GM12864 (cell line): ENCODE measurements at places on chromosomes 1 and 21.
A peak's percentile ranks its signal among the peaks of the same experiment; 100 is the strongest.

DNA sequence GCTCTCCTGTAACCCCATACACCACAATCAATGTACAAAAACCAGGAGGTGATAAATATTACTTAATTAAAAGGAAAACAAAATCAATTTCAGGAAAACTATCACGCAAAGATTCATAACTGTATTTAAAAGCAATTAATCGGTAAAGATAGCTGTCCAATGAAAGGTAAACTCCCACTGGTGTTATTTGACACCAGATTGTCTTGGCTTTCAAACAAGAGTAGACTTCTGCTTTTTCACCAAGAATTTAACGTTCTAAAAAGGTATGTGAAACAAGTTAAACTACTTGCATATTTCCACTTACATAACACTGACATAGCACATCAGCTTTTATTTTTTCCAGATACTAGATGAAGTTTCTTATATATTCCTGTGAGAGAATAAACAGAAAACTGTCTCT lies 3.5 kb downstream of the PLPP3 start:
- DNase-seq = no peak

- no peak for DNase-seq
Observed at GRCh38 chr1:221643404-221644144, 98.3 kb downstream of the DUSP10 start.

DNA sequence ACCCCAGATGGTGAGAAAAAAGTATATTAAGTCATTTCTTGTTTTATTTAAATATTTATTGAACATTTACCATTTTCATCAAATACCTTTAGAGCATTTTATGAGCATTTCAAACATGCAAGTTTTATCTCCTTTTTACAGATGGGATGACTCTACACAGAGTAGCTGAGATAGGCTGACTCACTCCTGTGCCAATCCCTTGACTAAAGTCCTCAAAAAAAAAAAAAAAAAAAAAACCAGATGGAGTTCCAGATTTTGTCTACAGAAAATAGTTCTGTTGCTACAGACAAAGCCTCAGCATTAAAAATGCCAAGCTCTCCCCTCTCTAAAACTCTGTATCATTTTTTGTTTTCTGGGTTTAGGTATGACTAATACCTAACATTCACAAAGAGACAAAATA lies 303.0 kb upstream of the PLD5 start:
- DNase-seq = no peak

DNA sequence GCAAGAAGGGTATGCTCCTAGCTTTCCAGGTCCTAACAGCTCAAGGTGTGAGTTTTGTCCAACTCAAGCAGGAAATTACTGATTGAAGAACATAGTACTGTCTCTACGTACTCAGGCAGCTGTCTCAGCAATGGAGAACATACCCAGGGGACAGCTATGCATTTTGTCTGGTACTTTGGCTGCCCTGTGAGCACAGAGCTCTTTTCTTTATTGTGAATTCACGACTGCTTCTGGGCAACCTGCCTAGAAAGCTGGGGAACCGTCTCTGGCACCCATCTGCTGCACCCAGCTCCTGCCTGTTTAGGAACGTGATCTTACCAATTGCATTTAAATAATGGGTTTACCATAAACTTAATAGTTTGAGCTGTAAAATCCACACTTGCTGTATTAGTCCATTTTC lies 258.1 kb downstream of the HHAT start:
- no peak for DNase-seq

- no peak for DNase-seq
Observed at GRCh38 chr1:22629886-22630285, 6.5 kb upstream of the C1QA start.

DNA sequence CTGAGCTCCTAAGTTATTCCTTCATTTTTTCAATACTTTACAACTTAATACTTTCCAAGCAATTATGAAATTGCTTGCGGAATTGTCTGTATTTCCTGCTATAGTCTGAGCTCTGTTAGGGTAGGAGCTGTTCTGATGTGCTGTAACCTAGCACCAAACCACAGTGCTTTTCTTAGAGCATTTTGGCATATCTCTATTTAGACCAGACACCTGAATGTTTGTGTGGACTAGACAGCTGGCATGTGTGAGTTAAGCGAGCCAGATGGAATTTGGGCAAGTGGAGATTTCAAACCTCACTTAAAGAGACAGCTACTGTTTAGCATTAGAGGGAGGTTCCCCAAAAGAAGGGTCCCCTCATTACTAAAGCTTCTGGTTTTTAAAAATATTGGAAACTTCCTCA lies 106.1 kb downstream of the RWDD3 start:
- DNase-seq = no peak

GRCh38 chr1:193884848-193885558 lies 698.6 kb upstream of the B3GALT2 start:
- no peak for DNase-seq

DNA sequence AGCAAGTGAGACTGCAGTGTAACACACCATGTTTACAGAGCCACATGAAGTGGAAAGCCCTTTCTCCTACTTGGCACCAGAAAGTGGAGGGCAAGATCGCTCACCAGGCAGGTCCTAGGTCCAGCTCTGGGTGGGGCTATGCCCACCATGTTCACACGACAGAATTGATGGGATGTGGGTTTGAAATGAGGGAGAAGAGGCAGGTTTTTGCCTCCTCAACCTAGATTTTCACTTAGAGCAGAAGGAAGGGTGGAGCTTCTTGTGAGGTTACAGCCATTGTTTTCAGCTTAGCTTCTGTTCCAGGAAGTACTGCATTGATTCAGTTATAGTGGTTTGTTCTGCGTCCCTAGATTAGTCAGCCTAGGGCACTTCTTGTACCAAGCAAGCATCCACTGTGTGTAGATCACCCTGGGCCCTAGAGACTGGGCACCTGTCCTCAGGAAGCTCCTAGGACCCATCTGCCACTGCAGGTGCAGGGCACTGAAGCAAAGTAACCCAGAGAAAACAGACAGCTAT lies 2.3 kb downstream of the CD53 start:
- DNase-seq = peak; percentile 70

DNA sequence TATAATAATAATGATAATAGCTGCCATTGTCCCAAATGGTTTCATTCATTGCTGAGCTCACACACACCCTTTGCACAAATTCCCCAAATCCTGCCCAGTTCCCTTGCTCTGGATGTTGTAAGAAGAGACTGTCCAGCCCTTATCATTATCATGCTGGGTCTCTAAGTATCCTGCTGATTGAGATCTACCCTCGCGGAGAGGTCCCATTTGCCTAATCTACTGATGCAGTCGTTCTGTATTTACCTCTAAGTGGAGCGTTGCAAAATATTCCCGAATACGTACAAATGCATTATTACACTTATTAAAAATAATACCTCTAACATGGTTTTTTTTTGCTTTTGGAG lies 51.2 kb downstream of the TNFRSF8 start:
- no peak for DNase-seq

DNA sequence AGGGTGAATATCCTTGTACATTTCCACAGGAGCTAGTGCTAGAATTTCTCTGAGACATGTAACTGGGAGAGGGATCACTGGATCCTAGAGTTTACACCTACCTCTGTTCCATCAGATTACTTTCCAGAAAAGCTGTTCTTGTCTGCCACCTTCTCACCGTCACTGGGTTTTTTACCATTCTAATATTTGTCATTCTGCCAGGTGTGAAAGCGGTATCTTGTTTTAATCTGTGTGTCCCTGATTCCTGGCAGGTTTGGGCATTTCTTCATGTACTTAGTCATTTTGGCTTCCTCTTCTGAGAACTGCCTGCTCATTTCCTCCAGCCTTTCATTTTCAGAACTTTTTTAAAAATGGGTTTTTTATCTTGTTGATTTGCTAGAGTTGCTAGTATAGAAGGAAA lies 5.1 kb downstream of the PMF1 start:
- DNase-seq = no peak

- DNase-seq = no peak
Observed at GRCh38 chr1:7398982-7399381, 372.1 kb upstream of the VAMP3 start.

DNA sequence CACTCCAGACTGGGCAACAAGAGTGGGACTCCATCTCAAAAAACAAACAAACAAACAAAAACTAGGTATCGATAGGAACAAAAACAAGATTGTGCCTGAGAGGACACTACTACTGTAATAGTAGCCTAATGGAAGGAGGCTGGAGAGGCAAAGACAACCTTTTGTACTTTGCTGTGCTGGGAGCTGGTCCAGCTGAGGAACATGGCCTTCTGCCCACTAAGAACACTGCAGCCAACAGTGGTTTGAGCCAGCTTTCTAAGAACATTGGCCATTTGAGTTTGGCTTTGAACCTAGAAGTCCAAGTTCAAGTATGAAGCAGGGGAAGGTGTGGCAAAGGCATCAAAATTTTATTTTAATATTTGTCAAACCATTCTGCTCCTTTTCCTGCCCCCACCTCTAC lies 22.7 kb upstream of the RGS8 start:
- DNase-seq = no peak

GRCh38 chr1:85936470-85936869 lies 220.1 kb downstream of the COL24A1 start:
- no peak for DNase-seq

GRCh38 chr1:9161963-9162362 lies 33.1 kb upstream of the GPR157 start:
- DNase-seq = no peak

DNA sequence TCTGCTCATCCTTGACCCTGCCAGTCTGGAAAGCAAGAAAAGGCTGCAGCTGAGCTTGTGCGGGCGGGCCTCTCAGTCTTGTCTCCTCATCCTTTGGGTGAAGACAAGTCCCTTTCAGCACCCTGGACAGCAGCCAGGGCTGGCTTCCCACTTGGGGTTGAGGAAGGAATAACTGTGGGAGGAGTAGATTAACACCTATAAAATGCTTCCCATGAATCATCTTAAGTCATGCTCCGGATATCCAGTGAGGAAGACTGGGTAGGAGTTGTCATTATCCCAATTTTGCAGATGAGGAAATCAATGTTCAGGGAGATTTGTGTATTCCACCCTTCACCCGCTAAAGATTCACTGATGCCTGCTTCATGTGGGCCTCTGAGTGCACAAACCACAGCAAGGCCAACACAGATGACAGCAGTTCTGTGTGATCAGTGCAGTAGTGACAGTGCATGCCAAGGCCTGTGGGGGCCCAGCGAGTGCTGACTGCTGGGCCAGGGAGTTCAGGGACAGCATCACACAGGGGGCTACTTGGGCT lies 20.1 kb upstream of the COL16A1 start:
- no peak for DNase-seq

DNA sequence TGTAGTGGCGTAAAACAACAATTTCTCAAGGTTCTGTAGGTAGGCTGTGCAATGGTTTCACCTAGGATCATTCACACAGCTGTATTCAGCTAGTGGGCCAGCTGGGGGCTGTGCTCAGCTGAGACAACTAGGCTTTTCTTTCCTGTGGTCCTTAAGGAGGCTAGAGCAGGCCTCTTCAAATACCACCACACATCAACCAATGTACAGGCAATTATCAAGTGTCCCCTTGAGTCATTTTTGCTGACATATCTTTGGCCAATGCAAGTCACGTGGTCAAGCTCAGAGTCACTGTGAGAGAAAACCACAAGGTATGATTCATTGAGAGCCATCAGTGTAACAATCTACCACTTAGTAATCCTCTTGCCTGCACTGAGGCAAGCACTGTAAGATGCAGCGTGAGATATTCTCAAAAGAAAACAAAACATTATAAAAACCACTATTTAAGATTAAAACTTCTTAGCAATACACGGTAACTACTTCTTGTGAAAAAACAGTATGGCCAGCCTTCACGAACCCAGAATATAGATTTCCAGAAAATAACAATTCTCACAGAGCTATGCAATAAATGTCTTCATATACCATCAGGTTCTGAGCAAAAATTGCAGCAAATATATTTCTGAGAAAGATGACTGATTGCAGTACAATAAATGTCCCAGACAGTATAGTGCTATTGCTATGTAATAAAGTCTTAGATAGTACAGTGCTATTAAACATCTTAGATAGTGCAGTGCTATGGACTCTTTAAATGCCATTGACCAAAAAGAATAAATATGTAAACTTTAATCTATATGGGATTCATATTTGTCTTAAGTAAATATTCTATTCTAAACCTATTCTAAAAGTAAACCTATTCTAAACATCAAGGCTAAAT lies 55.3 kb downstream of the NME7 start:
- DNase-seq = no peak

DNA sequence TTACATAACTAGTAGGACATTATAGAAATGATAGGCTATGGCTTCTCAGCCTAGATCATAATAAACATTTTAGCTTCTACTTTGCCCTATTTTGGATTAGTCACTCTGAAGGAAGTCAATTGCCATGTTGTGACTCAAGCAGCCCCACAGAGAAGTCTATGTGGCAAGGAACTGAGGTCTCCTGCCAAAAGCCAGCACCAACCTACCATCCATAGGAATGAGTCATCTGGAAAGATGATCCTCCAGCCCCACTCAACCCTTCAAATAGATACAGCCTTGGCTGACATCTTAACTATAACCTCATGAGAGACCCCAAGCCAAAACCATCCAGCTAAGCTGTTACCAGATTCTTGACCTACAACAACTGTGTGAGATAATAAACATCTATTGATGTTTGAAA lies 76.3 kb upstream of the BEND5 start:
- no peak for DNase-seq

DNA sequence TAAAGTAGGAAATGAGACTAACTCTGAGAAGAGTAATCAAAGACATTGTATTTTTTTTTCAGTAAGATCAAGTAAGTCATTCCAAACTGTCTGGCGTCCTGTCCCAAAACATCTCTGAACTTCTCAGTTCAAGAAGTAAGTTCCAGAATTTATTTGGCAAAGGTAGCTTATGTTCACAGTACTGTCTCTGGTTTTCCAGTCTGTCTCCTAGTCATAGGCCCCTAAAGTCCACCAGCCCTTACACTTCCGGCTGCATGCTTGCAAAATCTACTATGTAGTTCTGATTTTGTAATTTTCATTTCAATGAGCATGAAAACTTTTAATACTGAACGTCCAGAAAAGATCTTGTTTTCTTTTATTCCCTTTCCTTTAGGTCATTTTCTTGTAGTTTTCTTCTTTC lies 61.4 kb upstream of the S1PR1 start:
- DNase-seq = no peak

DNA sequence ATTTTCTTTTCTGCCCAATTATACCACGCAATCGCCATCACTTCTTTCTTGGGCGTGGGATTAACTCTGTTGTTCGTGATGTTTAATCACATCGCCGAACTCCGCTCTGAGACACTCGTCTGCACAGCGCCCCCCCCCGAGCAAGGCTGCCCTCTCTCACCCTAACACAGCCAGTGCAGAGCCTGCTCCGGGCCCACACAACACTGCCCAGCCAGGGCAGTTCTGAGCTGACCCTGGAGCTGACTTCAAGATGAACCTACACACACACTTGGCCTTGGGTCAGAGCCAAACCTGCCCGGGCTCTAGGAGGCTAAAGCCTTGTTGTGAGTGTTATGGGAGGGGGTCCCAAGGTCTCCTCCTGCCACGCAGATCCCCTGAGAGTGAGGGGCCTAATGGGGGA lies 64.6 kb upstream of the LRP8 start:
- DNase-seq = no peak

GRCh38 chr1:204255966-204256365 lies 42.2 kb upstream of the GOLT1A start:
- no peak for DNase-seq
